NCI-H2081 treated with DMSO at 0.1 percent for 48 hours (cell line): ENCODE measurements at places on chromosomes 1 and 21.

- no peak for DNase-seq
Measured at GRCh38 chr1:3436451-3436850, 18.0 kb upstream of the ARHGEF16 start.

DNA sequence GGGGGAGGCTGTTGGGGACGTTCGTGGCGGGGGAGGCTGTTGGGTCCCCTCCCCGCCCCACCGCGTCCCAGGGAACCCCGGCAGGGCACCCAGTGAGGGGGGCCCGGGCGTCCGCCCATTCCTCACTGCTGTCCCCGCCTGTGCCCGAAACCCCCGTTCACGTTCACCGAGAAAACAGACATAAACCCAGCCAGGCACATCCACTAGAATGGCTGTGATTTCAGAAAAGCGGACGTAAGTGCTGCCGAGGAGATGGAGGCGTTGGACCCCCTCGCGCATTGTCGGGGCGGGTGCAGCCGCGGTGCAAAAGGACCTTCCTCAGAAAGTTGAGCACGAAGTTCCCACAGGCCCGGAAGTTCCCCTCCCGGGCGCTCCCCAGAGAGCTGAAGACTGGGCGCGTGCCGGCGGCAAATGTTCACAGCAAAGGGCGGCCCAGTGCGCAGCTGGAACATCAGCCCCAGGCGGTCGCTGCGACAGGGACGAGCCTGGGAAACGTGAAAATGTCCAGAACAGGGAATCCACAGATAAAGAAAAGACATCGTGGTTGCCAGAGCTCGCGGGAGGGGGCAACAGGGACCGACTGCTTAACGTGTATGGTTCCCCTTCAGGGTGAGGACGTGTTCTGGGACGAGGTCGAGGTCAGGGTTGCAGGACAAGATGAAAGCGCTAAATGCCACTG lies 18.5 kb upstream of the SAMD11 start:
- DNase-seq = no peak

DNA sequence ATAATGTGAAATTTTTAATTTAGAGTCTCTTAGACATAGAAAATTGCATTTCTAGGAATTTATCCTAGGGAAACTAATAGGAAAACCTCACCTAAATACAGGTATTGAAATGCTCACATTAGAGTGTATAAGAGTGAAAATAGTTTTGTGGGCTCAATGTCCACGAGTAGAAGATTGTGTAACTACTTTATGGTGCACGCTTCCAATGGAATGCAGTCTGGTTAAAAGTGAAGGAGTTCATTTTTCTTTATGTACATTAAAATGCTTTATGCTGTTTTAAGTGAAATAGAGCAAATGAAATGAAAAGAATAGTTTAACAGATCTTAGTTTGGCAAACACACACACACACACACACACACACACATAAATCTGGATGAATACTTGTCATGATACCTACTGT lies 278.2 kb downstream of the USP25 start:
- no peak for DNase-seq

DNA sequence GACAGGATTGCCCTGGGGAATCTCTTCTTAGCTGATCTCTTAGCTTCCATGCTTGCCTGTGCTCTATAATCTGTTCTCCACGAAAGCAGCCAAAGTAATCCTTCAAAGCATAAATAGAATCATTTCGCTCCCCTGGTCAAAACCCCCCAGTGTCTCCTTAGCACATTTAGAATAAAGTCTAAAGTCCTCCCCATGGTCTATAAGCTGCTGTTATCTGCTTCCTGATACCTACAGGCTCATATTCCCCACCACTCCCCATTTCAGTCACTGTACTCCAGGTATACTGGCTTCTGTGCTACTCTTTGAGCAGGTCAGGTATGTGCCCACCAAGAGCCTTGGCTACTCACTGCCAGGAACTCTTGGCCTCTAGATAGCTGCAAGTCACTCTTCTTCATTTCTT lies 2.9 kb downstream of the S100A12 start:
- no peak for DNase-seq

DNA sequence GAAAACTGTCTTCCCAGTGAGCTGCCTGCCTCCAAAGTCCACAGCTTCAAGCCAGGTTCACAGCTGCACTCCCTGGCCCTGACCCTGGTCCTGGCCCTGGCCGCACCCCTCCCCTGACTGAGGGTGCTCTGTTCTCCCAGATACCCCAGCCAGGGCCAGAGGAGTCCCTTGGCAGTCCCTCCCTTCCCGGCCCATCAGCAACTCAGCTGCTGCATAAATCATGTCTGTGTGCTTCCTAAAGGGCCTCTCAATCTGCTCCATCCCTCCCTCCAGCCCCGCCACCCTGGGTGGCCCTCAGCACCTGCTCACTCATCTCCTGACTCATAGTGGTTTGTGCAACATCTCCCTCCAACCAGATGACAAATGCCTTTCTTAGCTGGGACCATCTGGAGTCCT lies 24.8 kb upstream of the C1orf174 start:
- DNase-seq = no peak

- no peak for DNase-seq
Measured at GRCh38 chr1:30893776-30894507, 14.6 kb downstream of the SDC3 start.

DNA sequence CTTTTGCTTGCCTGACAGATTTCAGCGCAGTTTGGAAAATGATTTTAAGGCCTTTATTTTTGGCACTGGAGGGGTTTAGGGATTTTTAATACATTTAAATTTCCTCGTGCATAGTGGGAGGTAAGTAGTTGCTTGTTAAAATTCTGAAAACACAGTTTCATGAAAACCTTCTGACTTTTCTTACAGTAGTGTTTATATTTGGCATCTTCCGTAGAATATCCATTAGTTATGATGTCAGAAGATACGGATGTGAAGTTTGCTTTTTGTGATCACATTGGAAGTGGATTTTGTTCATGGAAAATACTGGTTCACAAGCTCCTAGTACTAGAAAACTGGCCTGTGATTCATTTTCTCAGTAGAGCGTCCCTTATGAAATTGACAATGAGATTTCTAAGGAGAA lies 1.3 kb downstream of the RABGAP1L start:
- DNase-seq = no peak

DNA sequence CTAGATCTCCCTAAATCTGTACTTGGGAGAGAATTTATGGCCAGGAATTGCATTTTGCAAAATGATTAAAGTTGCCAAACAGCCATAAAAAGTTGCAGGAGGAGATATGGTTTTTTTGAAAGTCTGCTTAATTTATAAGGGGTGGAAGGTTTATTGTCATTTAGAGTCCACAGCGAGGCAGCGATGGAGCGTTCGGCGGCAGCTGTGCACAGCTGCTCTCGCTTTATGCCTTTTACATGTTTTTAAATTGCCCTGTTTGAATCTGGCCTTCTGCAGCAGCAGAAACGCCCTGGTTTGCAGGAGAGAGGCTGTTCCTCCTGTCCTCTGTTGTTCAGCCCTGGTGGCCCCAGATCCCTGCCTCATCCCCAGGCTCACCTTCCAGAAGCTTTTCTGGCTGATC lies 144.9 kb upstream of the POU3F1 start:
- DNase-seq = no peak
